Cardiac fibroblast (primary cell): ENCODE measurements at places on chromosomes 4 and X.

DNA sequence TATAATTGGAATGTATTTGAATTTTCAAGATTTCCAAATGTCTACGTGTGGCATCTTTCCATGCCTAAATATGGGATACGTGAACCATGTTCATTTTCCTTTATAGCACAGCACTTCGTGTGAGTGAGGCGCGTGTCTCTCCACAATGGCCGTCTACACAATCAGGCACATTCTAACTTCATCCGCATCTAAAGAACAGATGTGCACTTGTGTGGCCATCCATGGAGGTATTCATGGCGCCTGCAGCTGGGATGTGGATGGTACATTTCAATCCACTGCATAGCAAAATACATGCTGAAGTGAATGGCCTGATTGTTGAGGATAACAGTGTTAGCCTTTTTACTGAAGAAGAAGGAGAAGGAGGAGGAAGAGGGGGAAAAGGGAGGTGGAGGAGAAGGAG lies 34.5 kb upstream of the TRIM2 start:
- no peak for DNase-seq

- DNase-seq = peak; percentile 13
These were observed 503.5 kb upstream of the ARX start for GRCh38 chrX:25519258-25519657.

DNA sequence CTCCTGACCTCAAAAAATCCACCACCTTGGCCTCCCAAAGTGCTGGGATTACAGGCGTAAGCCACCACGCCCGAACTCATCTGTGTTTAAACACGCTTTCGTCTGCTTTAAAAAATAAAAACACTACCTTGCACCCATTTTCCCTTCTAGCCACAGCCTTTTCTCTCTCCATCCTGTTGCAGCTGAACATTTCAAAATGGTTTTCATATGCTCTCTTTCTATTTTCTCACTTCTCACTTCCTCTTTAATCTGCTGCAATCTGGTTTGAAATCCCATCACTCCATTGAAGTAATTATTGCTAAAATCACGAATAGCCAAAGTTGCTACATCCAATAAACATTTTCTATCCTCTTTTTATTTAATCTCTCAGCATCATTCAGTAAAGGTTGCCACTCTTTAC lies 70.0 kb downstream of the DCHS2 start:
- DNase-seq = no peak

GRCh38 chr4:88356771-88357170 lies 21.9 kb upstream of the HERC6 start:
- no peak for DNase-seq

DNA sequence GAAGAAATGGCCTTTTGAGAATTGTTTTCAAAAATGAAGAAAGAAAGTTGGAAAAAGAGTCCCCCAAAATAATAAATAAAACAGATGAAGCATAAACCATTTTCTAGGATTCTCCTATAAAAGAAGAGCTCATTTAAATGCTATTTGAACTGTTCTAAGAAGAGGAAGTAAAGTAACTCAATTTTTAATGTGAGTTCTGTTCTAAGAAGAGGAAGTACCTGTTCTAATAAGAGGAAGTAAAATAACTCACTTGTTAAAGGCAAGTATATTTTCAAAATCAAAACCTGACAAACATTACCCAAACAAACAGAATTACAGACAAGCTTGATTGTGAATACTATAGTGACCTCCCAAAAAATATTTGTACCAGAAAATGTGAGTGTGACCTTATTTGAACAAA lies 1326.3 kb downstream of the C4orf33 start:
- no peak for DNase-seq

DNA sequence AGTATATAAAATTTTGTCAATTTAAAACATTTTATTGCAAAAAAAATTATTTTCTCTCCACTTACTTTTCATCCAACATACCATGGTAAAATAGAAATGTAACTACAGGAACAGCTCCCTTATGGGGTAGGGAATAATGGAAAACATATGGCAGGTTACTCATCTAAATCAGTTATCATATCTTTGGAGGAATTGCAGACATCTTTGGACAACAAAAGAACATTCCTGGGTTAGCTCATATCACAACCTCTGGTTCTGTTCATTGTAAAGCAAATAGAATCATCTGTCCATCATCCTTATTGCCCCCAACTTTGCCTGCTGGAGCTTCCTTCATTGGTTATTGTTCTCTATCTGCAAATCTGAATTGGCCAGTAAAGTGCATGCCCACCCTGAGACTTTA lies 387.5 kb upstream of the GRID2 start:
- DNase-seq = no peak

- peak; percentile 16 for DNase-seq
These were observed 791 bp downstream of the GUCY1B1 start for GRCh38 chr4:155759372-155760252.
